Mammary microvascular endothelial cell (primary cell): ENCODE measurements at places on chromosomes 5 and 9. TPM values are rescaled to one million over a fixed set of nuclear protein-coding genes. Genes with fewer than 3 reads are reported as not detected.

SLC6A7 gene
- total RNA-seq = not detected in 2 replicates

NR5A1 gene
- not detected in 2 replicates for total RNA-seq

ZNF483 gene
- total RNA-seq = 0.47 and 0.69 TPM in 2 replicates

DNAJB5 gene
- 5.7 and 8.3 TPM in 2 replicates for total RNA-seq

STRBP gene
- 7.2 and 9.7 TPM in 2 replicates for total RNA-seq

C9orf153 gene
- not detected in 2 replicates for total RNA-seq

ATP10B gene
- not detected in 2 replicates for total RNA-seq

PAXX gene
- 53.2 and 65.9 TPM in 2 replicates for total RNA-seq

IL33 gene
- total RNA-seq = 0.60 and 2.9 TPM in 2 replicates

ATP6V1G1 gene
- 121 and 138 TPM in 2 replicates for total RNA-seq

PTGS1 gene
- 0.59 and 1.5 TPM in 2 replicates for total RNA-seq

LHFPL2 gene
- 28.9 and 37.6 TPM in 2 replicates for total RNA-seq

DPYSL3 gene
- total RNA-seq = 40.7 and 50.4 TPM in 2 replicates

ZFP2 gene
- total RNA-seq = 0.15 and 0.60 TPM in 2 replicates

COL23A1 gene
- not detected in 2 replicates for total RNA-seq

PCDHB5 gene
- total RNA-seq = 0.15 and 0.47 TPM in 2 replicates

C5orf22 gene
- 15.0 and 17.2 TPM in 2 replicates for total RNA-seq

HTR1A gene
- not detected in 2 replicates for total RNA-seq

FAM169A gene
- total RNA-seq = 1.5 and 2.8 TPM in 2 replicates

LMX1B gene
- total RNA-seq = not detected in 2 replicates

LSM11 gene
- 4.4 and 4.6 TPM in 2 replicates for total RNA-seq

AIF1L gene
- total RNA-seq = 18.6 and 19.2 TPM in 2 replicates

LCNL1 gene
- total RNA-seq = not detected in 2 replicates

LRRC70 gene
- 18.3 and 19.9 TPM in 2 replicates for total RNA-seq

MRPL50 gene
- total RNA-seq = 9.9 and 10.1 TPM in 2 replicates

PDE6A gene
- total RNA-seq = 0.05 TPM in 1 of 2 replicates, not detected in the other

ST8SIA4 gene
- 2.1 and 2.6 TPM in 2 replicates for total RNA-seq

MEGF10 gene
- under 0.01 and 0.15 TPM in 2 replicates for total RNA-seq

ZDHHC21 gene
- total RNA-seq = 4.8 and 7.4 TPM in 2 replicates

SPINK1 gene
- total RNA-seq = not detected in 2 replicates

FXN gene
- 13.1 and 18.1 TPM in 2 replicates for total RNA-seq

SHISAL2B gene
- total RNA-seq = not detected in 2 replicates

EQTN gene
- total RNA-seq = not detected in 2 replicates

ESM1 gene
- total RNA-seq = 432 and 463 TPM in 2 replicates

SLC22A4 gene
- total RNA-seq = 10.7 and 12.0 TPM in 2 replicates

TRIM36 gene
- total RNA-seq = 1.5 and 1.7 TPM in 2 replicates

HBEGF gene
- total RNA-seq = 90.7 and 90.9 TPM in 2 replicates

PRR16 gene
- total RNA-seq = not detected in 2 replicates

ANGPTL2 gene
- 13.6 and 14.1 TPM in 2 replicates for total RNA-seq

RASGRF2 gene
- total RNA-seq = 38.2 and 43.9 TPM in 2 replicates

NAIF1 gene
- 7.6 and 9.0 TPM in 2 replicates for total RNA-seq

IL17B gene
- not detected in 2 replicates for total RNA-seq

STK32A gene
- 0.07 TPM in 1 of 2 replicates, not detected in the other for total RNA-seq

NMUR2 gene
- not detected in 2 replicates for total RNA-seq

C1QTNF3 gene
- total RNA-seq = 0.54 TPM in 1 of 2 replicates, not detected in the other

SLC45A2 gene
- total RNA-seq = not detected in 2 replicates

CD14 gene
- 0.20 and 0.60 TPM in 2 replicates for total RNA-seq

PCDHB7 gene
- 0.05 and 0.07 TPM in 2 replicates for total RNA-seq

CAMK2A gene
- total RNA-seq = not detected in 2 replicates

NOXA1 gene
- 0.07 TPM in 1 of 2 replicates, not detected in the other for total RNA-seq

GABRP gene
- 1.5 and 2.7 TPM in 2 replicates for total RNA-seq

SH3RF2 gene
- total RNA-seq = 0.59 and 1.1 TPM in 2 replicates

LARP1 gene
- total RNA-seq = 87.3 and 95.0 TPM in 2 replicates

SLC25A48 gene
- total RNA-seq = not detected in 2 replicates

GLT6D1 gene
- total RNA-seq = not detected in 2 replicates
